ENCODE measurements at places on chromosomes 12 and 14.

DNA sequence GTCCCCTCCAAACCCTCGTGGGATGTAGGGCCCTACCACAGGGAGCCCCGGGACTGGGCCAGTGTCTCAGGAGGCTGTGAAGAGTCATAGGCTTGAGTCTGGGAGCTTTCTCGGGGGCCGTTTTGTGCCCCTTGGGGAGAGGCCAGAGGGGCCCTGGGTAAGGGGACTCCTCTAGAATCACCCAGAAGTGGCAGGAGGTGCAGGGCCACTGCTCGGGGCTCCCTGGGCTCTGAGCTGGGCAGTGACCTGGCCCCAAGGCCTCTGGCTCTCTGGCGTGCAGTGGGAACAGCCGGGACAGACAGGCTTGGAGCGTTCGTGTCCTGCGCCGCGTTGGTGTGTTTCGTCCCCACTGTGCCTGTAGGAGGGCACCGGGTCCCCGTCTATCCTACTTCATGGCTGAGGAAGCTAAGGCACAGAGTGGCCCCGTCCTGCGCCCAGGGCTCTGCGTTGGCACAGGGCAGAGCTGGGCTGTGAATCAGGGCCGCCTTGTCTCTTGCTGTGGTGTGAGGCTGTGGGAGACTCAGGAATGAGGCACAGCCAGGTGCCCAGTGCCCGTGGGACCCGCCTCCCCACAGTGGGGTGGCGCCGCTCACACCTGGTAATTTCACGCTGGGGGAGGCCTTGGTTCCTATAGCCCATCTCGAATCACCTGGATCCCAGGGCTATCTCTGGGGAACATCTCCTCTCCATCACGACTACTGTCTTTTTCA, 23.8 kb upstream of the KIF26A start:
- DNase-seq = no peak

- no peak for DNase-seq
Observed at GRCh38 chr14:100439781-100440180, 116.6 kb downstream of the SLC25A47 start.

GRCh38 chr12:49336645-49337584, at the start of gene C1QL4:
Gene C1QL4, minus strand, starts transcription at chr12:49337188. Its CDS starts 711 bp downstream, at chr12:49336477.
- DNase-seq = no peak

- no peak for DNase-seq
Observed at GRCh38 chr12:52119398-52120254, 40.1 kb downstream of the SMIM41 start.

DNA sequence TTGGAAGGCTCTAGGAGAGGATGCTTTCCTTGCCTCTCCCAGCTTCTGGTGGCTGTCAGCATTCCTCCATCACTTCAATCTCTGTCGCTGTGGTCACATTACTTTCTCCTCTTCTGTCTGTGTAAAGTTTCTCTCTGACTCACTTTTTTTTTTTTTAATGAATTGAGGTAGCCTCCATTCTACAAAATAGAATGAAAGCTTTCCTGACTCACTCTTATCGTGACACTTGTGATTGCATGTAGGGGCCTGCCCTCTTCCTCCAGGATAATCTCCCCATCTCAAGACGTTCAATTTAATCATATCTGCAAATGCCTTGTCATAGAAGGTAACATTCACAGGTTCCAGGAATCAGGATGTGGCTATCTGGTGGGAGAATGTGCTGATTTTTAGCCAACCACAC, 153.5 kb upstream of the HMGA2 start:
- DNase-seq = no peak

DNA sequence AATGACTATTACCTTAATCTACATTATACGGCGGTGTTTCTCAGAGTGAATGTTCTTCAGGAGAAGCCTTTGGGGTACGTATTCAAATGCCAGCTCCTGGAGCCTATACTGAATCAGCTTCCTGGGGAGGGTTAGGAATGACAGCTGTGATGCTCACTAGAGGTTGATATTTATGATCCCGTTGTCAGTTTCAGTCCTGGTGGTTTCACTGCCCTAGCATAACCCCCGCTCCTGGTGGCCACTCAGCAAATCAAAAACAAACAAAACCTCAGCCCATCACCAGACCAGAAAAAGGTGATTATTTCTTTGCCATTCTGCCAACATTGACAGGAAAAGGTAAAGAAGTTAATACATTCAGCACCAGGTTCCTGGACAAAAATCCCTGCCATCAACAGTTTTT, 136.5 kb upstream of the CRY1 start:
- no peak for DNase-seq

GRCh38 chr14:103444837-103445524, 59.8 kb downstream of the MARK3 start:
- no peak for DNase-seq

GRCh38 chr12:46579474-46579873, 206.9 kb upstream of the SLC38A2 start:
- no peak for DNase-seq

DNA sequence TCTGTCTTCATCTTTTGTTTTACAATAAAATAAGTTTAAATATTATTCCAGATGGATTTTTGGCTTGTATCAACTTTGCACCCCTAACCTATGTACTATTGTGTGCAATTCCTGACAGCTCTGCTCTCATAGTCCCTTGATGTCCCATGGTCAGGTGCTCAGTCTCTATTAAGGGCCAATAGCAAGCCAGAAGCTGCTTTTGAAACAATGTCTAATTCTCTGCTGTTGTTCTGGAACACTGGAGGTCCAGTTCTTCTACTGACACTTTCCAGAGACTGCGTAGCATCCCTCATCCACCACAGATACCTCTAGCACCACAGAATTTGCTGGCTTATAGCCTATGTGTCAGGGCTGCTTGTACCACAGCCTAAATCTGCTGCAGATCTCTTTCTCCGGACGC, 74.6 kb downstream of the BRMS1L start:
- no peak for DNase-seq

DNA sequence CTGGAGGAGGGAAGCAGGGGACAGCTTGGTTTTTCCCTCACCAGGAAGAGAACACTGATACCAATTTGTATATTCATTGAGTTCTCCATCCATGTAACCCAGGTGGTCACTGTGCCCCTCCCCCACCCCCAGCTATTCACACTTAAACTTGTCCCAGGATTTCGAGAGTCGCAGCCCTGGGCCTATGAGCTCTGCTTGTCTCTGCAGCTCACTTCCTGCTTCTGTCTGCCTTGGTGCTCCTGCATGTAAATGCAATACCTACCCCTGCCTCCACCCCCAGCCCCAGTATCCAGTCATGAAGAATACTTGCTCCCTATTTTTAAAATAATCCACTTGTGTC, 452.2 kb downstream of the BCL11B start:
- no peak for DNase-seq
